Activated CD8-positive, alpha-beta T cell treated with anti-CD3 and anti-CD28 coated beads, Interleukin-2, amount 10 ng/mL, durations not matched to agents 7 days and 5 days (primary cell): ENCODE measurements at places on chromosomes 16 and 17. TPM values are rescaled to one million over a fixed set of nuclear protein-coding genes. Genes with fewer than 3 reads are reported as not detected.

Gene HOXB7
- 0.87 TPM for total RNA-seq

Gene NEUROD2
- not detected for total RNA-seq

Gene C17orf50
- not detected for total RNA-seq

Gene LITAF
- total RNA-seq: 80.5 TPM

Gene CA7
- total RNA-seq: not detected

Gene CIITA
- total RNA-seq: 23.6 TPM

Gene VTN
- not detected for total RNA-seq

Gene SLC5A2
- total RNA-seq: not detected

Gene SUPT6H
- total RNA-seq: 69.4 TPM

Gene ERCC4
- total RNA-seq: 8.9 TPM

Gene SMARCE1
- 104 TPM for total RNA-seq

Gene AARSD1
- total RNA-seq: 37.6 TPM

Gene CD300LF
- not detected for total RNA-seq

Gene ZNF263
- total RNA-seq: 25.0 TPM

Gene TOX3
- not detected for total RNA-seq

Gene SLC35G6
- not detected for total RNA-seq

Gene OSBPL7
- 33.0 TPM for total RNA-seq

Gene C17orf78
- not detected for total RNA-seq

Gene CLEC3A
- not detected for total RNA-seq

Gene KRTAP1-5
- not detected for total RNA-seq

Gene ZSCAN10
- 0.26 TPM for total RNA-seq

Gene NUP88
- total RNA-seq: 105 TPM

Gene ADGRG1
- total RNA-seq: 3.7 TPM

Gene IRX5
- not detected for total RNA-seq

Gene FOXL1
- total RNA-seq: not detected

Gene KRT33A
- total RNA-seq: not detected

Gene SHCBP1
- 54.7 TPM for total RNA-seq

Gene RNF157
- total RNA-seq: 165 TPM

Gene ITGAX
- 25.0 TPM for total RNA-seq

Gene HASPIN
- total RNA-seq: 28.1 TPM

Gene DLG4
- 10.1 TPM for total RNA-seq

Gene ZNF469
- total RNA-seq: 0.83 TPM

Gene SDR42E1
- total RNA-seq: 12.0 TPM

Gene NPIPA8
- total RNA-seq: 0.23 TPM

Gene CD79B
- 21.7 TPM for total RNA-seq

Gene FAM117A
- total RNA-seq: 23.5 TPM

Gene PIK3R5
- total RNA-seq: 77.9 TPM

Gene TPPP3
- not detected for total RNA-seq

Gene KCNG4
- total RNA-seq: not detected

Gene MYH1
- total RNA-seq: not detected

Gene MED1
- total RNA-seq: 52.8 TPM
